Suppressor macrophage treated with lipopolysaccharide for 4 hours (primary cell): ENCODE measurements at places on chromosomes 11 and 22.

- DNase-seq, result peak; percentile 89
Measured at GRCh38 chr11:112537846-112538330, 277.2 kb upstream of the PLET1 start.

DNA sequence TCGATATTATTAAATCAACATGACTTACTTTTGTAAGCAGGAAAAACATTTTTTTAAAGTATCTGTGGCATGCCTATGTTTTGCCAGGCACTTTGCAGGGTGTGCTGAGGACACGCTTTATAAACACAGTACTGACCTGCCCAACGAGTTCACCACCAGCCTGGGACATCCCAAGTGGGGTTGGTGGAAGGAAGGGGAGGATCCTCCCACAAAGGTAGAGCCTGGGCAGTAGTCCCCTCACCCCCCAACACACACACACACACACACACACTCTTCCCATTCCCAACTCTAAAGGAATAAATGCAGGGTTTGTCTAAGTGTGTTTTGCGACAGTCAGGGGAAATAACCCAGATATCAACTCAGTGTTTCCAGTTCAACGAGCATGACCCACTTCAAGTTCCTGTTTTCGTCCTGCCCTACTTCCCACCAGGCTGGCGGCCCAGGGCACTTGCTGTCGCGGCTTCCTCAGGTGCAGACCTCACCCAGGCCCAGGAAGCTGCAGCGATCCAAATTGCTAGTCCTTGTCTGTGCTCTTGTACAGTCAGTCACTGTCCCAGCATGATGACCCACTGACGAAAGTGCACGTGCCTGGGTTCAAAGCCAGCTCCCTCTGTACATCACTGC is 3.1 kb downstream of the CERK start:
- peak; percentile 76 for DNase-seq

- DNase-seq, result no peak
Measured at GRCh38 chr22:19526702-19527111, 2.5 kb upstream of the CLDN5 start.

- peak; percentile 82 for DNase-seq
Measured at GRCh38 chr11:16795146-16795545, 56.7 kb downstream of the C11orf58 start.

DNA sequence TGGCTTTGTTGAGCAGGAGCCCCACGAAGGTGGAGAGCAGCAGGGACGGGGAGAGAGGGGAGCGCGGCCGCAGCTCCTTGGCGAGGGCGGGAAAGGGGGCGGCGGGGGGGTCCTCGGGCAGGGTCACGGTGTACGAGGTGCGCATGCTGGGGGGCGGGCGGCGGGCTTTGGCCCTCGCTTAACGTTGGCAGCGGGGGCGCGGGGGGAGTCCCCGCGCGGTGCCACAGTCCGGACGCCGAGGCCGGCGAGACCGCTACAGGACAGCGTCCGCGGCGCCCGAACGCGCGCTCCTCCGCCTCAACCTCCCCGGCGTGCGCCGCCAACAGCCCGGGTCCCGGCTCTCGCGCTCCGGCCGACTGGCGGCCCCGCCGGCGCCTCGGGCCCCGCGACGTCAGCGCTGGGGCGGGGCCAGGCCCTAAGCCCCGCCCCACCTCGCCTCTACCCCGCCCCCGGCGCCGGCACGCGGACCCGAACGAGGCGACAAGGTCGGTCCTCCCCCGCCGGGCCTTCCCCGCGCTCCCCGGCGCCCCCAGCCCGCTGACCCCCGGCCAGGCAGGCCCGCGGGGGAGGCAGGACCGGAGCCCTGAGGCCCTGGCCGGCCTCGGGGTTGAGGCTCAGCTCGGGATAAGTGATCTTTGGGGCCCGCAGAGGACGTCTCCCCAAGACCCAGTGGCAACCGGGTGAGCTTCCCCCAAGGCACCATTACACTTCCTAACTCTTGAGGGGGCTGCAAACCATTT is 17.5 kb downstream of the USP2 start:
- DNase-seq, result peak; percentile 84

GRCh38 chr11:12841946-12842630 is 167.0 kb upstream of the RASSF10 start:
- no peak for DNase-seq

GRCh38 chr22:26846645-26847044 is 189.3 kb downstream of the MIAT start:
- peak; percentile 13 for DNase-seq

GRCh38 chr11:12725863-12726682 is 51.9 kb downstream of the TEAD1 start:
- DNase-seq, result no peak

GRCh38 chr22:37328017-37328416 is 45.7 kb downstream of the CYTH4 start:
- no peak for DNase-seq

DNA sequence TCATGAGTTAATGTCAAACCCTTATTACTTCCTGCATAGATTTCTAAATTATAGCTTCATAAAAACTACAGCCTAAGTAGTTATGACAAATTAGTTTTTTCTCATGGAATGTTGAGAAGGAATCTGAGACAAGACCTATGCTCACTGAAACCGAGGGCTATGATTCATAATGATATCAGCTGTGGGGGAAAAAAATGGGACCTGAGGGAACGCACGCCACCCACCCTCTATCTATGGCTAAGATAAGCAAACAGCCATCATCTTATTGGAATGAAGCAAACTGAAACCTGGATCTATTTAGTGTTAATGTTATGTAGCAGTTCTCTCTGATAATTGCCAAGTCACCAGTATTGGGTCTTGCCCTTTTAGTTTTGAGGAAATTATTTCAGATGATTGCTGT is 906.9 kb upstream of the RAG2 start:
- no peak for DNase-seq

- DNase-seq, result no peak
Measured at GRCh38 chr11:125947419-125948277, 1.8 kb downstream of the VSIG10L2 start.

DNA sequence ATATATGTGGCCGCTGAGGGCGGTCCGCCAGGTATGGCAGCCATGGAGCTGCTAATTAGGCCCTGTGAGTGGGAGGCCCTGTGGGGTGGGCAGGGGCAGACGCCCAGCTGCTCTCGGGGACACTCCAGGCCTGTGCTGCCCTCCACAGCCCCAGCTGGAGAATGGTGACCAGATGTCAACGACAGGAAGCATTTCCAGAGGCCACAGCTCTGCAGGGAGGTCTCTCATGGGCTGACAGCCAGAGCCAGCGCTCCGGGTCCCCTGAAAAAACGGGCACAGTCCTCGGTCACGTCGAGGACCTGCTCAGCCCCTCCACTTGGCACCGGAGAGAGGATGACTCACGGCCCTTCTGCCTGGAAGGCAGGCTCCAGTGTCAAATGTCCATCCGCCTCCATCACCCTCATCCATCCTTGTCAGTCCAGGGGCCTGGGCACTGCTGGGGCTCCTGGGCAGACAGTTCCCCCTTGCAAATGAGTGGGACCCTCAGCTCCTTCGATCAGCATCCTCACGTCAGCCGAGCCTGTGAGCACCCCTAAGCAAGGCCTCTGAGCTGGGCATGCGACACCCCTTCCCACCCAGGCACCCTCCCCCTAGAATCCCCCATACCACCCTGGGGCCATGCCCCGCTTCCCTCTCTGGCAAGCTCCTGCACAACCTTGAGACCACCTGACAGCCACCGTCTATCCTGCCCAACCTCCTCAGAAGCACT is 1.9 kb downstream of the BID start:
- no peak for DNase-seq

DNA sequence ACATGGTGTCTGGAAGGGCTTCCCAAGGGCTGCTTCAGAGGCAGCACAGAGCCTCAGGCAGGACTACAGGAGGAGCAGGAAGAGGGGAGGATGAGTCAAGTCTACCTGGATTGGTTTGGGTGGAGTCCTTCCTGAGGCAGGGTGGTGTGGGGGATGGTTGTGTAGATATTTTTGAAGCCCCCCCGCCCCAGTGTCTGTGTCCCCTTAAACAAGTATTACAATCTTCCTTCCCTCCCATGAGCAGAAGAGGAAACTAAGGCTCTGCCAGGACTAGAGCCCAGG is 34.7 kb upstream of the FCHSD2 start:
- no peak for DNase-seq
